ENCODE measurements at places on chromosomes 7 and 10.

- no peak for DNase-seq
Measured at GRCh38 chr10:104327745-104328645, 10.3 kb downstream of the ITPRIP start.

DNA sequence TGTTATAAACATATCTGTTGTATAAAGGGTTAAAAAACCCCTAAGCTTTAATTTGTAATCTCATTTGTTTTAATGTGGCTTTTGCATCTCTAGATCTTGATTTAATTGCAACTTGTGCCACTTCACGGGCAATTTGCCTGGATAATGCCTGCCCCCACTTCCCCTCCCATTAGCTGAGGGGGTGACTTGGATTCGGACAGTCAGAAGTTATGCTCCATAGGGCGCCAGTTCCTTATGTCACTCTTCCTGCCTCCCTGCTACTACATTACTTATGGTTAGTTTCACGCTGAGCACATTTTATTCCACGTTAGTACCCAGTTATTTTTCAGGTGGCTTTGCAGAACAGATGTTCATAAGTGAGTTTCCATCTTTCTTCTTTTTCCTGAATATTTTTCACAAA is 1015.2 kb upstream of the PHF14 start:
- DNase-seq: no peak

GRCh38 chr10:79938728-79939406 is 10.0 kb downstream of the SFTPD start:
- DNase-seq: no peak

DNA sequence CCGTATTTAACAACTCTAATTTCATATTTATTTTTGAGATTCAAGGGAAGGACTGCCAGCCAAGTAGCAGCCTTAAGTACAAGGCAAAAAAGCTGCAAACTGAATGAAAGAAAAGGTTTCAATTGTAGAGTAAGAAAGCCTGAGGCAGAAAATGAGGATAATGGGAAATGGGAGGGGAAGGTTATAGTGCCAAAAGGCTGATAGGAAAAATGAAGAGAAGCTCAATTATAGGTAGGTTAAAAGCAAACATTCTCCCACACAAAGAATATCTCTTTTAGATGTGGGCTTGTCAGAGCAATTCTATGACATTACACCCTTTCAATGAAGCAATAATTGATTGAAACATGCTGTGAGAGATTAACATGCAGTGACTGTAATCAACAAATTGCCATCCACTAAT is 175.3 kb downstream of the RAPGEF5 start:
- peak; percentile 4 for DNase-seq

GRCh38 chr10:12470719-12471118 is 121.4 kb downstream of the CAMK1D start:
- DNase-seq: no peak

GRCh38 chr7:68155676-68156075 is 1159.0 kb downstream of the TYW1 start:
- no peak for DNase-seq

- no peak for DNase-seq
Measured at GRCh38 chr10:103792547-103792946, 62.8 kb downstream of the SH3PXD2A start.

DNA sequence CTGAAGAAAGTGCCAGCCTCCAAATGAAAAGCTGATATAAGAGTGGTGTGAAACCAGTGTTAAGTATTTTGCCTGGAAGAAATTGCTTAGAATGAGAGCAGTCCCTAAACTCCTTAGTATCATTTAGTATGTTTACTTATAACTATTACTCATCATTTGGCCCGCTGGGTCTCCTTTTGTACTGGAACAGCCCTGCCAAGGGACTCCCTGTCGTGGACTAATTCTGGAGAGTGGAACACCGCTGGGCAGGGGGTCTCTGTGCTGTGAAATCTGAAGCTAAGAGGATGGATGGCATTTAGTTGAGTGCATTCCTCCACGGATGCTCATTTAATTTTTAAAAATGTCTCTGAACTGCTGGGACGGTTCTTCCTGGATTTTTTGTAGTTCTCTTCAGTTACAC is 889.9 kb upstream of the C7orf33 start:
- no peak for DNase-seq

- DNase-seq: no peak
Measured at GRCh38 chr10:90939648-90940047, 18.8 kb upstream of the ANKRD1 start.

- no peak for DNase-seq
Measured at GRCh38 chr10:19826712-19827111, 10.5 kb downstream of the PLXDC2 start.

- no peak for DNase-seq
Measured at GRCh38 chr7:80199051-80199450, 64.4 kb downstream of the GNAI1 start.

GRCh38 chr10:77417806-77418640 is 219.6 kb downstream of the KCNMA1 start:
- no peak for DNase-seq

Data from activated CD4-positive, alpha-beta T cell treated with anti-CD3 and anti-CD28 coated beads, Interleukin-2, Interleukin-4, amounts not matched to agents 100 ng/mL and 50 ng/mL, durations not matched to agents 16 hours and 8 hours (primary cell).